ENCODE measurements at places on chromosomes 2 and 18.

DNA sequence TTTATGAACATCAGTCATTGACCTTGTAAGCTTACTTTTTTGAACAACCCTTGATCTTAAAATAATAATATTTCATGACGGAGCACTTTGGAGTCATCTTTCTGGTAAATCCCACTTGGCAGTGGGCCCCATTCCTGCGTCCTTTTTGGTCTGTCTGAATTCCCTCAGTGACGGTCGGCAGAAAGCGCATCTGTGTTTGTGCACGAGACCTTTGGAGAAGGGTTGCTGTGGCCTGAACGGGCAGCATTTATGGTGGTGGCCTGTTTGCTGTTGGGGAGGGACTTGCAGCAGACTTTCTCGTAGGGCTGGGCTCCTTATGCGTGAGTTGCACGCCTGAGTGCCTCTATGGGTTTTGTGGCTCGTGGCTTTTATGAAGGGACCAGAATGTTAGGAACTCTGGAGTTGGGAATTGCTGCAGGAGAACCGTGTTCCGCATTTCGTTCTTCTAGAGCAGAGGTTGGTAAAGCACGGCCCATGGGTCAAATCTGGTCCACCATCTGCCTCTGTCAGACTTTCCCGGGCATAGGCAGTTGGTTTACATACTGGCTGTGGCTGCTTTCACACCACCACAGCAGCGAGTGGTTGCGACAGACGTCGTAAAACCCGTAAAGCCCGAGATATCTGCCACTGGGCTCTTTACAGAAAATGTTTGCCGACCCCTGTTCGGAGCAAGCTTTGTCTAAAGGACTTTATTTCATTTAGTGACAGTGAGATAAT, 30.8 kb downstream of the LPIN1 start:
- no peak for DNase-seq

DNA sequence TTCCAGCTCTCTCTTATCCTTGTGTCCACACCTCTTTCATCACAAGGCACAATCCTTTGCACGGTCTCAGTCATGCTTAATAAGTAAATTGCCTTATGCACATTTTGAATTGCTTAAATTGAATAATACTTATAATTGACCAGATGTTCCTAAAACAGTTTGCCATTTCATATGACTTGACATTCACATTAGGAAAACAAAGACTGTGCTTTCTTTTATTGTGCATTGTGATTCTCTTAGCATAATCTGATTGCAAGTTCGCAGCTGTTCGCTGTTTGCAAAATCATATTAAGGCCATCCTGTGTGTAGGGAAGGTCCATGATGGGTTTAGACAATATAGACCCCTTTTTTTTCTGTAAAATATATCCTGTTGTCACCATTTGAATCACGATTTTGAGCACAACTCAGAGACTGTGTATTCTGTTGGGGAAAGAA, 75.6 kb downstream of the RNF144A start:
- DNase-seq = no peak

DNA sequence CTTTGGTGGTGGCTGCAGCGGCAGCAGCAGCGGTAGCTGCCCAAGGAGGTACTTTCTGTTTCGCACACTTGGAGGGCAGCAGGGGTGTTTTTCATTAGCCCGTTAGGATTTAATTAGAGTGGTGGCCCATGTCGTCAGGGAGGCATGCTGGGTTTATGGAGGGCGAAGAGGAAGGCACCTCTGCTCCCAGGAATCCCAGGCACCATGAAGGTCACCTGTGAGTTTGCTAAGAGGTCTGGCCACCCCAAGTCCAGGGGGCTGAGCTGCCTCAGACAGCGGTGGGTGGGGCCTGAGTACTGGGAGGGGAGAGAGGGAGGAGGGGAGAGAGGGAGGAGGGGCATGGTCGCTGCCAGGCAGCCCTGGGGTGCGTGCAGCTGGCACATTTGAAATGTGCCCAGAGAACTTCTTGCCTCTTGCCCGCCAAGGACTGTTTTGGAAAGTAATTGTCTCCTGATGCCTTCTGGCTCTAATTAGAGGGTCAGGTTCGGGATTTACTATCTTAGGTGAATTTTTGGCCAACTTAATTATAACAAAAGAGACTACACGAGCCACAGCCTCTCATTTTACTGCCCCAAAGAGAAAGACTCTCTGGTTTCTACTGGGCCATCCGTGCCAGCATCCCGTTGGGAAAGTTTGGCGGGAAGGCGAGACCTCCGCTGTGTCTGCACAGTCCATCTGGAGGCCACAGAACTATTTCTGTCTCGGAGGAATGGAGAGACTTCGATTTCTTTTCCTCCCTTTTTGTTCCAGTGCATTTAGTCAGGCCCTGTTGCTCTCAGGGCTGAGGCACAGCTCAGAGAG, 62.0 kb downstream of the GLI2 start:
- no peak for DNase-seq

DNA sequence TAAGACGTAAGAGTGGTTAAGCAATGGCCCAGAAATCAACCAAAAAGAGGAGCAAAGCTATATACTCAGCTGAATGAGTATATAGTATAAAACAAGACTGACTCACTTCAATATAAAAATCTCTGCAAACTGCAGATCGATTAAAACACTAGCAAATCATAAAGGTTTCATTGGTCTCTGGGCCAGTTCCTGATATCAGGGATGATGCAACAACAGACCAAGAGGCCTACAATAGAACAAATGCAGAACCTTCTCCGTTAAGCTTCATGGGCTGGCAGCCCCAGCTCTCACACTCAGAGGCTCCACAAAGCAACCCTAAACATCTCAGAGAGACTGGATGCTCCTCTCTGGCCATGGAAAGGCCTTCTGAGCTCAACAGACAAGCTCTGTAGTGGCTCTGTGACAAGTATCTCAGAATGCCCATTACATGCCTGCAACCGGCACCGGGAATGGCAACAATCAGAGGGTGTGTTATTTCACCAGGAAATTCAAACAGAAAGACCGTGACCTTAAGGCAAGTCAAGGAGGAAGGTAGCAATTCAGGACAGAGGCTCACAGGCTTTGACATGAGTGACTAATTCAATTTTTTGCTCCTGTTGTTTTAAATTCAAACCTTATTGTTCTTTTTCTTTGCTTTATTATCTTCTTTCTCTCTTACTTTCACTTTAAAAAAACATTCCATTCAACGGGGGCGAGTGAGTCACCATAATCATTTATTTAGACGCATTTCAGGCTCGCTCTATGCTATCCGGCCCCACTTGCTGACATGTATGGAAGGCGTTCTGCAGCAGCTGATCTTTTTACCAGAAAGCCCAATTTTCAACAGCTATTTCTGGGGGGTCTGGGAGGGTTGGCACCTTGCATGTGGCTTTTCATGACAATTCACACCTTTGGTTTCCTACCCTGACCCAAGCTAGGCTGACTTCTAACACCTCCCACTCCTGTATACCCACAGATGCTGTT, 15.1 kb downstream of the CYRIA start:
- DNase-seq = no peak

DNA sequence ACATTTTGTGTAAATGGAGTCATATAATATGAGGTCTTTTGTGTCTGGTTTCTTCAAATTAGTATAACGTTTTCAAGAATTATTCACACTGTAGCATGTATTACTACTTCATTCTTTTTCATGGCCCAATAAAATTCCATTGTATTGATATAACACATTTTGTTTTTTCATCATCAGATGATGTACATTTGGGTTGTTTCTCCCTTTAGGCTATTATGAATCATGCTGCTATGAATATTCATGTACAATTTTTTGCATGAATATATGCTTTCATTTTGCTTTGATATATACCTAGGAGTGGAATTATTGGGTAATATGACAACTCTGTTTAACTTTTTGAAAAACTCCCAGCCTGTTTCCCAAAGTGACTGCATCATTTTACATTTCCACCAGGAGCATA, 220.2 kb downstream of the NR4A2 start:
- no peak for DNase-seq

DNA sequence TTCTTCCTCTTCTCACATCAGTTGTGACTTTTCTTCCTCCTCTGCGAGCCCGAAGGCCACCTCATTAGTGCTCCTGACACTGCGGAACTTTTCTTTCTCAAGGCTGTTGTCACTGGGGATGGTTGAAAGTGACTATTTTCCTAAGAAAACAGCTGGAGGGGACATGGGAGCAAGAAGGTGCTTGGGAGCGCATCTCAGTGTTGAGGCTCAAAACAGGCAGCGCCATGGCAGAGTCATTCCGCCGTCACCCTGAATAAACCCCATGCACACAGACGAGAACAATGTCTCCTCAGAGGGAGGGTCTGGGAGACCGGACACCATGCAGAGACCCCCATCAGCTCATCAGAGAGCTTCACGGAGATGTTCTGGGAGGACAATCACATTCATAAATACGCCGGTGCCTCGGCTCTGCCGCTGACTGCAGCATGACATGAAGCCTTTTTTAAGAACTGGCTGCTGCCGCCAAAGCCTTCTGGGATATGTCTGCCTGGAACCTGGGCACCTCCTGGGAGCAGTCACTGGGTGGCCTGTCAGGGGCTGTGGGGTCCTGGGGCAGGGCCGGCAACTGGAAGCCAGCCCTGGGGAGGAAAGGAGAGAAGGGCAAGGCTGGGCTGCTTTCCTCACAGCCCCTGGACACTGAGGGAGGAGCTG, 19.2 kb downstream of the ATOH8 start:
- no peak for DNase-seq

DNA sequence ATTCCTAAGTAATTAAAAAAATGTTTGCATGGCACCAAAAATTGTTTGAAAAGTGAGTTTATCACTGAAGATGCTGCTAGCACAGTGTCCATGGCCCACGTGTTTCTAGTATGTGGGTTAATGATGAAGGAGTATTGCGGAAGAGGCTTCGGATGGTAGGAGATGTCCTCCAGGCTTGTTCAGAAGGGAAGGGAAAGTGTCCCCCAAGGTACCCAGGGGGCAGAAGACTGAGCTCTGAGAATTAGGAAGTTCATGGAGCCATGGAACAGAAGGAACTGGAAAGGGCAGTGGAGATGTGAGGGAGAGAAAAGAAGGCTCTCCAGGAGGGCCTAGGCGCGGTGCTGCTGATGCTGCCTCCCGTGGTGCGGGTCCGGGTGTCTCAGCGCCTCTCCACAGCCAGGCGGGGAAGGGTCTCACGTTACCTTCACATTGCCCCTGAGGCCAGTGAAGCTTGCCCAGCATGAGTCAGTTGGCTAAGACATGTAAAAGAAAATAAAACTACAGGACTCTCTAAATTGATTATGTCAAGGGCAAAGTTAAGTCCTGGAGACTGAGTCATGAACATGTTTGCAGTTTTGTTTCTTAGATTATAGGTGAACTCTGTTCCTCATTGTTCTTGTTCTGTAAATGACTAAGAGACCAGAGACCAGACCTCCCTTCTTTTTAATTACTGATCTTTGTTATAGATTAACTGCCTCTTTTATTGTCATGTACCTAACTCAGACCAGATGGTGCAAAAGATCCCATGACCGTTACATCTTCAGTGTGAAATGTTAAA, 89.0 kb downstream of the MTCL1 start:
- DNase-seq = no peak

GRCh38 chr2:26904839-26905238, 56.9 kb downstream of the DPYSL5 start:
- DNase-seq = no peak

DNA sequence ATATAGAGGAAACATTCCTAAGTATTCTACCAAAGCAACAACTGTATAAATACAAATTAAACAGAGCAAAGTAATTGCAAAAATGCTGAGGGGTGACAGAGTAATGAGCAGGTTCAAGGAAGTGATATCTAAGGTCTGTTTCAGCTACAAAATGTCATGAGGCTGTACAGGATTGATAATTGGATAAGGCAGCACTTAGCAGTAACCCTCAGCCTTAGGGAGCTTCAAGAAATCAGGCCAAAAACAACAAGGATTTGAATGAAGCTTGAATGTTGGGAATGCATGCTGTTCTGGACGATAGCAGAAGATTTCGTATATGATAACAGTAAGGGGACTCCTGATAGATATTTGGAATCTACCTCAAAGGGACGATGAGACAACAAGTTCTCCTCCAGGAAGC, 142.0 kb upstream of the MMADHC start:
- DNase-seq = no peak

GRCh38 chr2:168530982-168531622, 75.0 kb downstream of the CERS6 start:
- no peak for DNase-seq

GRCh38 chr2:23944527-23944926, 4.3 kb downstream of the UBXN2A start:
- no peak for DNase-seq

DNA sequence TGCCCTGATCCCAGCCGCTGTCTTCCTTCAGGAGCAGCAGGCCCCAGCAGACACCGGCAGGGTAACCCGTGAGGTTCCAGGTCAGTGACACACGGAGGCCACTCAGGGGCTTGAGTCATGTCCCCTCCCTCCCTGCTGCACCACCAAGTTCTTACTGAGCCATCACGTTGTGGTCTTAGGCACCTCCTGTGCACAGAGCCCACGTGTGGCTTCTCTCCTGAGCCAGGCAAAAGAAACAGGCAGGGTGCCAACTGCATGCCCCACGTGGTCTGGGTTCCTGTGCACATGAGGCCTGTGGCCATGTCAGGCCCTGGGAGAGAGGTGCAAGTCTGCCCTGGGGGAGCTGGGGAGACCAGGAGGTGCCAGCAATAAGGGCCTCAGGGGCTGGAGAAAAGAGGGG, 264.8 kb downstream of the KLHL29 start:
- DNase-seq = no peak

- DNase-seq = no peak
Measured at GRCh38 chr2:28437149-28437835, 44.6 kb downstream of the FOSL2 start.

- no peak for DNase-seq
Measured at GRCh38 chr2:72300147-72300684, 152.6 kb upstream of the CYP26B1 start.

- no peak for DNase-seq
Measured at GRCh38 chr2:58072102-58072501, 25.5 kb downstream of the VRK2 start.

DNA sequence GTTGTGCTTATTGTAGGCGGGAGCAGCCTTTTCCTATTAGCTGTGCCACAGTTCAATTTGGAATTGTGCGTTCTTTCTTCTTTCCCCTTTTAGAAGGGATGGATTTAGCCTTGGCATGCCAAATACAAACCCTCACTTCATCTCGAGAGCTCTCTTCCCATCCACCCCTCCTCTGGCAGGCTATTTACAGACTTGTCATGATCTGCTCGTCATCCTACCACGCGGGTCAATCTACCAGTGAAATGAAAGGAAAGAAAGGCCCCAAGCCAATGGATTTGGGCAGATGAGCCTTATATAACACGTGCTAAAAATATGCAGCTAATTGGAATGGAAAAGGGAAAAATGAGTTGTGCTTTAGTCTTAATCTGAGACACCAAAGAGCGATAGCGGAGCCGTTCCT, 277.5 kb downstream of the PRKCE start:
- no peak for DNase-seq

DNA sequence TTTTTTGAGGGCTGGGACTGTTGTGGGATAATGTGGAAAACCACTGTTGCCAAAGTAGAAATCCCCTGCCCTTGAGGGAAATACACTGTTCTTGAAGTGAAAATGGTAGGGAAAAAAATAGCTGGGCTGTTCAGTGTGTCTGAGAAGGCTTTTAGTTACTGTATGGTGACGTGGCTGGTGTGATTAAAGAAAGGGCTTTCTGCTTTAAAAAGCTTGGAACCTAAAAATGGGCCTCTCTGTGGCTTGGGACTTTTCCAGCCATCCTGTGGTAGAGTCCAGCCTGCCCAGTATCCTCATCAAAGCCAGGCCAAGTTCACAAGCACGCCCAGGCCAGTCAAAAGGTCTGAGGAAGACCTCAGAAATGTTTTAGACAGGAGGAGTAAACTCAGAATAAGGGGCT, 6.8 kb downstream of the MGAT5 start:
- no peak for DNase-seq

All from GM12864 (cell line).